Prostate gland (tissue), 2 donors: ENCODE measurements at places on chromosomes 5 and 9. TPM values are rescaled to one million over a fixed set of nuclear protein-coding genes. Genes with fewer than 3 reads are reported as not detected.

DNA sequence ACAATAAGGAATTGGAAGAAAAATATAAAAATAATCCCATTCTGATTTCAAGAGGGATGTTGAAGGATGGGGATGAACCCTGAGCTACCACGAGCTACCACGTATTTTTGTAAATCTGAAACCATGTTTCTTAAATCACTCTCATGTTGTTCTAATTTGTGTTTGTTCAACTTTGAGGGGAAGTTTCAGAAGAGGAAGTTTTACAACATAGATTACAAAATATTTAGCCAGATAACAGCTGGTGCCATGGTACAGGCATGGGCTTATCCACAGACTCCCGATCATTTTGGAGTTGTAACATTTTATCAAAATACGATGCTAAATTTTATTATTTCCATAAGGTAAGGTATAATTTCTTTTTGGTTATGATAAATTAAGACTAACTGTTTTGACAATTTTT, 15.2 kb downstream of the CCDC125 start:
- DNase-seq = no peak

The GRXCR2 gene
- total RNA-seq = not detected

- DNase-seq = no peak
Measured at GRCh38 chr9:114431003-114431402, 43.2 kb upstream of the AKNA start.

The IL13 gene
- total RNA-seq = 2.3 TPM

GRCh38 chr5:75202935-75203334, 33.7 kb downstream of the ANKRD31 start:
- no peak for DNase-seq

DNA sequence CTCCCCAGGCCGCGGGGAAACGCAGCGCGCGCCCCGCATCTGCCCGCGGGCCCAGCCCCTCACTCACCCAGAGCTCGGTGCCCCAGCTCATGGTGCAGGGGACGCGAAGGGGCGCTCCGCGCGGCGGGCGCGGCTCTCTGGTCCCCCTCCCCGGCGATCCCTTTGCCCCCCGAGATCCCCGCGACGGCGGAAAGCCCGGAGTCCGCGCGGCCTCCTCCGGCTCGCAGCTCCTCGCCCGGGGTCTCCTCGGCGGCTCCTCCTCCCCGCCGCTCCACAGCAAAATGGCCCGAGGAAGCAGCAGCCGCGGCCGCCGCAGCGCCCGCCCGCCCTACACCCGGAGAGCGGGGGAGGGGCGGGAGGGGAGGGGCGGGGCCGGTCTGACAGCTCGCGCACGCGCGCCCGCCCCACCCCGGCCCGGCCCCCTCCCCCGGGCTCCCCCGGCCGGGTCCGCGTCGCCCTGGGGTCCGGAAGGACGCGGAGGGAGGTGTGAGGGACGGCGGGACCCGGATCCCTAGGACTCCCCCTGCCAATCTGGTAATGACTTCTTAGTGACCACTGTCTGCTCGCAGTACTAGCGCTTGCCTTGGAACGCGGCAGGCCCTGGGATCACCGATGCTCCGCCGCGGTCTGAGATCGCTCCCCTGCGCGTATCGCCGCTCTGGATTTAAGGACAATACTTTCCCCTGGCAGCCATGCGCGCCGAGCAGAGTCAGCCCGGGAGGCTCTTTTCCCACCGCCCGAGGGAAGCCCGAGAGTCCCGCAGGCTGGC, at the start of gene FNBP1:
FNBP1 (minus strand) TSS at position 305 of the 769 bp plus-strand sequence; CDS start at position 91, 214 bp downstream.
- peak; percentile 76 for DNase-seq

The GMCL2 gene
- total RNA-seq = 2.8 TPM

DNA sequence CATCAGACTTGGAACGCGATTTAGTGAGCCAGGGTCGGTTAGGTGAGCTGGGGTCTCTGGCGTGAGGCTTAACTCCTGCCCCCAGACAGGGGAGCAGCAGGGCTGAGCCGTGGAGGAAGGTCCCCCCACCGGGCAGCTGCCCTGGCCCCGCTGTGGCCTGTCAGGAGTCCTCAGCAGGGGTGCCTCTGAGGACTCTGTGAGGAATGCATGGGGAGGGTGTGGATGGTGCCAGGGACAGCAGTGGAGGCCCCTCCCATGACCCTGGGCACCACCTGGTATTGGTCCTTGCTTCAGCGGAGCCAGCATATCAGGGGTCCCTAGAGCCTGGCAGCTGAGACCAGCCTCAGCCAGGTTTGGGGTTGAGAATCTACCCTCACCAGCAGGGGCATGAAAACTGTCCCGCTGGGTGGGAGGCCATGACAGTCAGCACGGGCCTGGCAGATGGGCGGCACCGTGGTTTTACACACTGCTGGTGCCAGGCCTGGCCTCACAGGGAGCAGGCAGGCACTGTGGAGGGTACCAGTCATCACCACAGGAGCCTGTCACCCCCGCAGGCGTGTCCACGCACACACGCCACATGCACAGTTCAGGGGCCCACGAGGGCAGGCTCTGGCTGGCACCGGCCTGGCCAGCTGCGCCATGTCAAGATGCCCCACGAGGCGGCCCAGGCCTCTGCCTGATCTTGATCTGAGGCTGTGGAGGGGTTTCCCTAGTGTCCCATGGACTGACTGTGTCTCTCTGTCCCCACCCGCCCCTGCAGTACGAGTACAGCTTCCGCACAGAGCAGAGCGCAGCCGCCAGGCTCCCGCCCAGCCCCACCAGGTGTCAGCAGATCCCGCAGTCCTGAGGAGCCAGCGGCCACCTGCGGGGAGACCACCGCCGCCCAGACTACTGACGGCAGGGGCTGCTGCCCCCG, 111.1 kb upstream of the LMX1B start:
- no peak for DNase-seq

GRCh38 chr5:171801-172331, 19.4 kb upstream of the LRRC14B start:
- DNase-seq = no peak

The CCL19 gene
- total RNA-seq = 1.8 TPM

DNA sequence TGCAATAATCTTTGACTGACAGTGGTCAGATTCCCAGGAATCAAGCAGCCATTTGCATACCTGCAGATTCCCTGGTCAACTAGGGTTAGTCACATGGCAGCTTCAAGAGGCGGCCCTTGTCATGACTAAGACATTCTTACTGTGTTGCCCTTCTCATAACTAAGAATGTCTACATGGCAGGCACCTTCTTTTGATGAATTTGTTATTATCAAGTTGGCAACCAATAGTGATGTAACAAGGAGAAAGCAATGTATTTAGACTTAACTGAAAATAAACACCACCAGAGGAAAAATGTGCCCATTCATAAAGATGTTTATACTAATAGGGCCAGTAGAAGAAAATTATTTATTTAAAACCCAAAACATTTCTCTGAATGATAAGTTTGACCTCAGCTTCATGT, 215.6 kb downstream of the TLE1 start:
- DNase-seq = no peak

- DNase-seq = no peak
Measured at GRCh38 chr9:69180200-69180599, 6.1 kb downstream of the TJP2 start.

The SLC31A1 gene
- 68.5 TPM for total RNA-seq

The ZFP62 gene
- 28.1 TPM for total RNA-seq

The FSD1L gene
- total RNA-seq = 1.6 TPM

DNA sequence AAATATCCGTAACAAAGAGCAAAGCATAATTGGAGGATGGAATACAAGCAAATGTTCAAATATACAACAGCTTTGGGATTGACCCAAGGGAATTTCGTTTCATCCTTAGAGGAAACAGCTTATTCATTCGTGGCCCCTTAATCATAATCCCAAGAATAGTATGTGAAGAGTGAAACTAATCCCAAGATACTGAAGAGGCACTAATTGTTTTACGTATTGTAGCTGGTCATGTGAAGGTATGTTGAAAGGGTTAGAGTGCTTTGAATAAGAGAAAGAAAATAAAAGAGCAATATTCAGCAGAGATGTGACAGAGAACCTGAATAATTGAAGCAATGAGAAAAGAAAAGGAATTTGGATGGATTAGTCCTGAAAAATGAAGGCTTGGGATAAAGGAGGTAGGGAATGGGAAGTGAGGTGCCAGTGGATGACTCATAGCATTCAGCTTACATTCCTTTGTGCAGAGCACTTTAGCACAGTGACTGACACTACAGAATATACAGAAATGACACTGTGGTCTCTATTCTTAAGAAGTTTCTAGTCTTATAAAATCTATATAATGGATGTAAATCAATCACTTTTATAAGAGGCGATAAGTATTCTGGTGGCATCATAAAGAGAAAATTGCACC, 221.9 kb downstream of the TLR4 start:
- no peak for DNase-seq

- DNase-seq = no peak
Measured at GRCh38 chr9:114371343-114371944, 16.3 kb downstream of the AKNA start.

DNA sequence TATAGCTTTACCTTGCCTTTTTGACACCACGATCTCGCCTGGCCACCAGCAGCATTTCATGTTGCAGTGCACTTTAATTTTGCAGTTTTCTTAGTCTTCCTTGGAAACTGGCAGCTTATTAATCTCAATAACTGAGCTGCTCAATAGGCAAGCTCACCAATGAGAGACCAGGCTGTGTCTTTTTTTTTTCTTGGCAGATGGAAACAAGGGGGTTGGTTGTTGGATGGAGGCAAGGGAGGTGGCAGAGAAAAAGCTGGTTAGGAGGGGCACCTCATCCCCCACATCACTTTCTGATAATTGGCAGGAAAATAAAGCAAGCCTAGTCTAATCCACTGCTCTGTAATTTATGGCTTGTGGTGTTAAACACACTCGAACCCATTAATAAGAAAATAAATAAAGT, 324.5 kb upstream of the WWC1 start:
- DNase-seq = no peak

The ANXA6 gene
- total RNA-seq = 85.7 TPM

The PCDHGB2 gene
- 5.3 TPM for total RNA-seq

The MCIDAS gene
- total RNA-seq = 0.80 TPM

The ARPC5L gene
- 41.1 TPM for total RNA-seq

The LCN9 gene
- total RNA-seq = not detected

GRCh38 chr9:129322641-129323375, 144.7 kb upstream of the IER5L start:
- no peak for DNase-seq

- DNase-seq = no peak
Measured at GRCh38 chr5:116861097-116861496, 286.5 kb upstream of the SEMA6A start.

DNA sequence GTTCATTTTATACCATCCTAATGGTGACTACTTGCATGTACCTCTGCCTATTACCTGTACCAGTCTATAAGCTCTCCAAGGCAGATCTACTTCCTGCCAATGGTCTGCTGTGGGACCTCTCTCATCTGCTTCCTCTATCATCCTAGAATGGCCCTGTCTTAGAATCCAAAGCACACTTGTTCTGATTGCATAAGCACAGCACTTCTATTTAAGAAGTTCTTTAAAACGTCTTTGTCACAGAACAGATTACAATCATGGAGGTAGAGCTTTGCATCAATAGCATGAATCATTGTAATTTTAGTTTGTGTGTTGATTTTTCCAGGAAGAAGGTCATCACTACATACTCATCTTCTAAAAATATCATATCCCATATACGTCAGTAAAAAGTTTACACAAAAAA, 131.8 kb upstream of the ACOT12 start:
- no peak for DNase-seq

DNA sequence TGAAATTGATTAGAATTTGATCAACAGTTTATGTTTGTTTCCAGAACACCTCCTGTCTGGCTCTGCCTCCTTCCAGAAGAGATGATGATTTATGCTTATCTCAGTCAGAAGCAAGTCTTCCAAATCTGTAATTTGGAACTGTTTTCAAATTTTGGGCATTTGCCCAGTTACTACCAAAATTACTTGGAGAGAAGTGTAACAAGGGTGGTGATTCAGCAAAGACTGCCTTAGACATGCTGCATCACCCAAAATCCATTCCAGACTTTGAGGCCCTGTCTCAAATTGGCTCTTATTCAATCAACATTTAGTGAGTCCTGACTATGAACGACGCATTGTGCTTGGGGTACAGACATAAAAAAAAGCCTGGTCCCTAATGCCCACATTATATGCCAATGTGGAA, 89.4 kb downstream of the SH3TC2 start:
- no peak for DNase-seq

GRCh38 chr5:123690821-123691220, 178.8 kb downstream of the CSNK1G3 start:
- DNase-seq = no peak

- no peak for DNase-seq
Measured at GRCh38 chr9:84593352-84593751, 76.2 kb upstream of the NTRK2 start.

GRCh38 chr9:134725605-134725940, 84.0 kb downstream of the COL5A1 start:
- no peak for DNase-seq

DNA sequence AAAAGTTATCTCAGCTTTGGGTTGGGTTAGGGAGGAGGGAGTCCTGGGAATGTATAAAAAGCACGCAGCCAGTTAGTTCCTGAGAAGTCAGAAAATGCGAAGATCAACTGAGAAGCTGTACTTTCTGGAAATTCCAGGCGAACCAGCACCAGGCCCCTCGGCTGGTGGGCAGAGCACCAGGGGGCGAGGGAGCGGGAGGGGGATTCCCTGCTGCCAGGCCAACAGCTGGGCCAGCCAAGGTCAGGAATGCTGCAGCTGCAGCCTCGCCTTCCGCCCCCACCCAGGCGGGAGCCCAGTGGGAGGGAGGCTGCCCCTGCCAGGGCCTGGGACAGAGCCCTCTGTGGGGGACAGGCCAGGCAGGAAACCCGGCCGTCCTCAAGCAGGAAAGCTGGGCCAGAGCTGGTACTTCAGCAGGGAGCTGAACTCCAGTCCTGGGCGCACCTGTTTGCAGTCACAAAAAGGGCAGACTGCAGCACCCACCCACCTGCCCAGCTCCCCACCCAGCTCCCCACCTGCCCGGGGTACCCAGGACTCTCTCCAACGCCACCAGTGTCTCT, 35.5 kb downstream of the VAV2 start:
- no peak for DNase-seq

DNA sequence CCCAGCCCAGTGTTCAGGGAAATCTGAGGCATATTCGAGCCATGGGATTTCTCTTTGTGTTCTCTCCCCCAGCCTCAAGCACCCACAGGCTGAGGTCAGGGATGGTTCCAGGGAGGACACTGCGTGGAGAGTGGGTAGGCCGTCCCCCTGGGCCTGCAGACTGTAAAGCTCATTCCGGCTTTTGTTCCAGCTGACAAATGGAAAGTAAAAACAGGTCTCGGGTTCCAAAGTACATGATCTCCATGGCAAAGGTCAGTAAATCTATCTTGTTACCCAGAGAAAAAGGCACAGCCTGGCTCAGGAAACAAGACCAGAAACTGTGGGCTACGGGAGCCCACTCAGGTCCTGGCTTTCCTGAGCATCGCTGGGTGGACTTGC, 116.2 kb downstream of the ROR2 start:
- DNase-seq = no peak

- DNase-seq = no peak
Measured at GRCh38 chr5:35540002-35540401, 77.7 kb upstream of the SPEF2 start.

GRCh38 chr9:97773091-97773490, 76.0 kb upstream of the XPA start:
- no peak for DNase-seq

DNA sequence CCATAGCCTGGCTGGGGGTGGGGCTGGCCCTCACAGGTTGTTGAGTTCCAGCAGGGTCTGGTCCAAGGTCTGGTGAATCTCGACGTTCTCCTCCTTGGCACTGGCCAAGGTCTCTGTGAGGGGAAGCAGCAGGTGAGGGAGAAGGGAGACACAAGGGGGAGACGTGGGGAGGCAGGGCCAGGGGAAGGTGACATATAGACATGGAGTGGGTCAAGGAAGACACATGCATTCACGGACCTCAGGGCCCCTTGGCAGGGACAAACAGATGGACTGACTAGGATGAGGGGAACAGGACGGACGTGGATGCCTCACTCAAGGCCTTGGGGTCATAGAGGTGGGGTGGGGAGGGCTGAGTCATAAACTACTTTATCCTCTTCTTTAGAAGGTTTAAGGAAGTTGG, 7.7 kb downstream of the TPM2 start:
- DNase-seq = no peak

The ASPN gene
- 0.68 TPM for total RNA-seq
